HFFc6 (cell line): ENCODE measurements at places on chromosomes 12 and 14.

GRCh38 chr12:16352481-16352880 lies 5.0 kb downstream of the MGST1 start:
- peak; percentile 37 for DNase-seq

GRCh38 chr14:94773655-94774343 lies 3.9 kb upstream of the GSC start:
- no peak for DNase-seq

GRCh38 chr12:69097619-69098368 lies 141.6 kb upstream of the CPSF6 start:
- peak; percentile 8 for DNase-seq

GRCh38 chr12:18283831-18284230 lies 22.5 kb downstream of the PIK3C2G start:
- DNase-seq, result no peak

GRCh38 chr14:39266525-39266870 lies 32.8 kb downstream of the MIA2 start:
- DNase-seq, result peak; percentile 18

GRCh38 chr14:103868242-103868897 lies 21.0 kb upstream of the PPP1R13B start:
- no peak for DNase-seq

DNA sequence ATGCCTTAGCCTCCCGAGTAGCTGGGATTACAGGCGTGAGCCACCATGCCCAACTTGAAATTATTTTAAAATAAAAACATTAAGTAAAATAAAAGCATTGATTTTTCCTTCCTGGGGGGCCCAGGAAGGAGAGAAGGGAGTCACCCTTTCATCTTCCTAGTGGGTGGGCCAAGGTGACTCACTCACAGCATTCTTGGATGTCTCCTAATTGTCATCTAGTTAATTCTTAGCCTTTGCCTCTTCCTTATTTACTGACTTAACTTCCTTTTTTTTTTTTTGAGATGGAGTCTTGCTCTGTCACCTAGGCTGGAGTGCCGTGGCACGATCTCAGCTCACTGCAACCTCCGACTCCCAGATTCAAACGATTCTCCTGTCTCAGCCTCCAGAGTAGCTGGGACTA lies 29.2 kb downstream of the TMEM120B start:
- no peak for DNase-seq

DNA sequence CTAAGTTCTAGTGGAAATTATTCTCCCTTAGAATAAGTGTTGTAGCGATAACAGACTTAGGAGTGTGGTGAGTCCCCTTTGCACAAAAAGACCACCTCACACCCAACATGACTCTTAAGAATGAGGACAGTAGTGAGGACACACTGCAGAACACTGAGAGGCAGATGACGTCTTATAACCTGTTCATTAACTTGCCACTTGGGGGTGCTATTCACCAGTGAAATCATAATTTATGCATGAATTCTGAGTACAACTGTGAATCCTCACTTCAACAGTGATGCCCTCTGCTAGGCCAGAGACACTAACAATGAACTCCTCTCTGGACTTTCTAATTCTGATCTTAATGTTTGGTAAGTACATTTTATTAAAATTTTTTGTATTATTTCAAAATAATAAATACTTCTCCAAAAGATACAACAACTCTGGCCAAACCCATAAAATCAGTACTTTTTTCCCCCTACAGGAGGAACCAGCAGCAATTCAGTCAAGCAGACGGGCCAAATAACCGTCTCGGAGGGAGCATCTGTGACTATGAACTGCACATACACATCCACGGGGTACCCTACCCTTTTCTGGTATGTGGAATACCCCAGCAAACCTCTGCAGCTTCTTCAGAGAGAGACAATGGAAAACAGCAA lies 274.7 kb downstream of the DAD1 start:
- DNase-seq, result peak; percentile 47

- no peak for DNase-seq
Observed at GRCh38 chr12:85422762-85423161, 142.7 kb downstream of the ALX1 start.

DNA sequence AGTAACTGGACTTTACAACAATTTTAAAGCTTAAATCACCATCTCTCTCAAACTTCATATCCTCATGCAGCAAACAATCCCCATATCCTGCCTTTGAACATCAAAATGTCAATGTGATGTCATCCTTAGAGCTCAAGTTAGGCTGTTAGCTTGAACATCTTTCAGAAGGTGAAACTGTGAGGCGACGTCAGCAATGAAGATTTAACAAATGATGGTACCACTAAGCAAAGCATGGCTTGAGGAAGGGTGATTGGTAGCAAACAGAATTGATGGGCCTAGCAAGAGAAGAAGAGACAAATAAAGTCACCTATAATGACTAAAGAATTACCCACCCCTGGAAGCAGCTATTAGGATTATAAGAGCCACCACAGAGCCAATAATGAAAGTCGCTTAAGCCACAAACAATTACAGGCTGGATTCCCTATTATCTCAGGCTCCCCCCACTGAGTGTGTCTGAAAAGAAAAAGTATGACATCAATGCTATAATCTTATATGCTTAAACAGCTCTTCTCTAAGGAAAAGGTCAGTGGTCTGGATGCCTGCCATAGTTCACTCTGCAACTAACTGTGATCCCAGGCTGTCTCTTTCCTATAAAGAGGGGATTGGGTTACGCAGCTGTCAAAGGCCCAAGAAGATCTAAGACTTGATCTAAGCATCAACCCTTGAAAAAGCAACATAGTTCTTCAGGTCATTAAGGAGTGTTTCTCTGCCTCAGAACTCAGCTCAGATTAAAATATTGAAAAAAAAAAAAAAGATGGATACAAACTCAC lies 18.1 kb downstream of the EGLN3 start:
- DNase-seq, result no peak

DNA sequence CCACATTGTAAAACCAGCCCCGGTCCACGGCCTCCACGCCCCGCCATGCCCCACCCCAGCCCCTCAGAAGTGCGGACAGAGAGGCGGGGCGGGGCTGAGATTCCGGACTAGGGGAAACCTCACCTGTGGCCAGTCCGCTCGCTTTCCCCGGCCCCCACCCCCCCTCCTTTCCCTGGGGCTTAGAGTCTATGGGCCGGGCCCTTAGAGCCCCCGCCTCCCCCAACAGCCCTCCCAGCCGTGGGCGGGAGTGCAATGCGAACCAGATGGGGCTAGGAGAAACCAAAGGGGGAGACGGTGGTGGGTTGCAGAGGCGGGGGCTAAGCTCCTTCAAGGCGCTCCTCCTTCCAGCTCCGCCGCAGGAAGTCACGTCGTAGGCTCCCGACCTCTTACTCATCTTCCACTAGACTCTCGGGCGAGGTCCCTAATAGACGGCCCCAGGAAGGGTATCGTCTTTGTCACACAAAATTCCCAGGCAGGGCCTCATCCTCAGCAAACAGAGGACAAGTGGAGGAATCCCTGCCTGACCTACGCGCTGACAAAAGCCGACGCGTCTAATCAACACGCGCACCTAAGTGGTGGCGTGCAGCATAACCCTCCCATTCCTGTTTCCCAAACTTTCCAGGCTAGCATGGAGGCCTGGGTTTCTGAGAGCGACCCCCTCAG lies 1.1 kb upstream of the NAB2 start:
- DNase-seq, result peak; percentile 87

GRCh38 chr12:13049816-13050215 lies 5.6 kb downstream of the FAM234B start:
- DNase-seq, result no peak
